Stimulated activated CD4-positive, alpha-beta T cell treated with anti-CD3 and anti-CD28 coated beads, TNF-alpha, amount 100 ng/mL, for 24 hours (primary cell): ENCODE measurements at places on chromosomes 3 and 15.

GRCh38 chr3:56725175-56725574, 42.1 kb upstream of the TASOR start:
- DNase-seq, result peak; percentile 27

DNA sequence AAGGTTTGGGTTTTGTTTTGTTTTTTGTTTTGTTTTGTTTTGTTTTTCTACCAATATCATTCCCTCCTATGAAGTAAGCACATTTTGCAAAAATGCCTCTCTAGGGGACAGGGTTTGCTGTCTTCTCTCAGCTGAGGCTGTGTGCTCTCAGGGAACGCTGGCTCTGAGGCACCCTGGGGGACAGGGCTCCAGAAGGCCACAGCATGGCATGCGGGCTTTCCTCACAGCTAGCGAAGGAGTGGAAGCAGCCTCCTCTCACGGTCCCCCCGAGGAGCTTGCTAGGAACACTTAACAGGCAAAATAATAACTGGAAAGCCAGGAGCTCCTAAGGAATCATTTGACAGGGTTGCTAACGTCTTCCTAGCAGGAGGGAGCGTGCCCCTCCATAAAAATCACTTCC, 227.7 kb upstream of the ST8SIA2 start:
- DNase-seq, result no peak

- DNase-seq, result no peak
Measured at GRCh38 chr3:16407366-16407765, 106.1 kb downstream of the RFTN1 start.

- DNase-seq, result no peak
Measured at GRCh38 chr3:156688632-156689452, 14.5 kb downstream of the TIPARP start.

- no peak for DNase-seq
Measured at GRCh38 chr3:197261164-197261509, 37.3 kb downstream of the DLG1 start.

- DNase-seq, result no peak
Measured at GRCh38 chr15:90422936-90423335, 34.9 kb downstream of the IQGAP1 start.

DNA sequence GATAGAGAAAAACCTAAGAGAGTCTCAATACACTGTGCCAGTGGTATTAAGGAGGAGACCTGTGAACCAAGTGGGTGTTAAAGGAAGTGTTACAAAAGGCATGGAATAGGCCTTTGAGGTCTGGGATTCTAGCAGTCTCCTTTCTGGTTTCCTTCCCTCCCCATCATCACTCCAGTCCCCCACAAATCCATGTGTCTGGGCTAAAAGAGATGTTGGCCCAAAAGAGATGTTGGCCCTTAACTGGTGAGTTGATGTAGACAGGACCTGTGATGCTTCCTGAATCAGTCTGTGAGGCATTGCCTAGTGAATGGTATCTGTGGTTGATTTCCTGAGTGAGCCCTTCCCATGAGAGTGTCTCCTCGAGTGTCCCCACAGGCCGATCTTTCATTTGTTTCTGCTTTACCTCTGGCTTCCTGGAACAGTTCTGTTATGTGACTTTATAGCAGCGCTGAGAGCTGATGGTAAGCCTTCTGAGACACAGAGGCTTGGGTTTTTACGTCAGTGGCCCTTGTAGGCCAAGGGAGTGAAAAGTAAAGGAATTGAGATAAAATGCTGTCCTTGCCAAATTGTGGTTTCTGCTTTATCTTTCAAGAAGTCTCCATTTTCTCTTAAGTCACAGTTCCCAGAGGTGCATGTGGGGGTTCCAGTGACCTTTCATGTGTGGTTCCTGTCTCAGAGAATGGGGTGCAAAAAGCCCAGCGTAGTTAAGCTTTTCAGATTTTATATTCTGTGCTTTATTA, 87.8 kb downstream of the KLHL25 start:
- DNase-seq, result no peak

DNA sequence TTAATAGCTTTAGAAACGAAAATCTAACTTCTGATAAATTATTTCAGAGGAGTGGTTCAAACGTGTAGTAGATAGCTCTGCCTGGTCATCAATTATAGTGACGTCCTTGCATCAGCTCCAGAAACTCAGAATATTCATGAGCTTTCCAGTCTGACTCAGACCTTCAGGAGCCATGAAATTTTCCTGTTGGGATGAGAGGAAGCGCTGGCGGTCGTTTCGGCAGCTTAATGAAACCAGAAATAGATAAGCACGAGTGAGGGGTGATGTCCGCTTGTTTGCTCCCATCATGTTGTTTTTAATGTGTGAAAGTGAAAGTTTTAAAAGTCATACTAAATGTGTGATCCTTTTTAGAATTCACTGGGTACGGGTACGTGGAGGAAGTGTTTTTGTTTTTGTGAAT, 141.1 kb downstream of the PGPEP1L start:
- no peak for DNase-seq

DNA sequence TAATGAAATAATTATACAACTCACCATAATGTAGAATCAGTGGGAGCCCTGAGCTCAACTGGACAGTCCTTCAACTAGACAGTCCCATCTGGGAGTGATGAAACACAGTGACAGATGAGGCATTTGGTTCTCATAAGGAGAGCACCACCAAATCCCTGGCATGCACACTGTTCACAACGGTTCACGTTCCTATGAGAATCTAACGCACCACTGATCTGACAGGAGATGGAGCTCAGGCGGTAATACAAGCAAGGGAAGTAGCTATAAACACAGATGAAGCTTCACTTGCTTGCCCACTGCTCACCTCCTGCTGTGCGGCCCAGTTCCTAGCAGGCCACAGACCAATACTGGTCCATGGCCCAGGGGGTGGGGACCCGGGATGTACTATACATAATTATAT, 17.0 kb downstream of the PRKAR2A start:
- DNase-seq, result no peak

DNA sequence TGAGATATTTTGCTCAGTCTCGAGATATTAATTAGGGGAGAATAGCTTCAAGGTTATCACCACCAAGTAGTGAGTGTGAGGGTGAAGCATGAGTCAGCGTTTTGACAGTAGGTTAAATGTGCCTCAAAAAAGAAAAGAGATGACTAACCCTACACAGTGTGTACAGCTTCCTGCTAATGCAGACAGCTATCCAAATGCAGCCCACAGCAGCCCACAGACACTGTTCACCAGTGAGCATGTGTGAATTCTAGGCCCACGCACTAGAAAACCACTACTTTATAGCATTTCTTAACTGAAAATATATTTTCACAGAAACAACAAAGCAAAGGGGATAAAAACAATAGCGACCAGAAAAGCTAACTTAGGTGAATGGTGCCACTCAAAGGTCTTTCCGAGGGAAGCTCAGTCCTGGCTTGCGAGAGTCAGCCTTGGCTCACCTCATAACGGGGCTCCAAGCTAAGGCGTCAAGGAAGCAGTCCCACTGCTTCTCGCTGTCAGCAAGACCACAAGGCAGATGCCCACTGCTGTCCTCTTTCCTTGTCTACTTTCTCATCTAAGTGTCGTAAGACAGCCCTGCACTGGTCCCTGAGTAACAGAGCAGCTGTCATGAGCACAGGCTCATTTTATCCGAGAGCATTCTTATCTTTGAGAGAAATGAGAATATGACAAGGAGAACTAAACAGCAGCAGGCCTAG, 47.6 kb downstream of the TXNRD3 start:
- no peak for DNase-seq

- no peak for DNase-seq
Measured at GRCh38 chr3:154356009-154356408, 31.7 kb upstream of the DHX36 start.

DNA sequence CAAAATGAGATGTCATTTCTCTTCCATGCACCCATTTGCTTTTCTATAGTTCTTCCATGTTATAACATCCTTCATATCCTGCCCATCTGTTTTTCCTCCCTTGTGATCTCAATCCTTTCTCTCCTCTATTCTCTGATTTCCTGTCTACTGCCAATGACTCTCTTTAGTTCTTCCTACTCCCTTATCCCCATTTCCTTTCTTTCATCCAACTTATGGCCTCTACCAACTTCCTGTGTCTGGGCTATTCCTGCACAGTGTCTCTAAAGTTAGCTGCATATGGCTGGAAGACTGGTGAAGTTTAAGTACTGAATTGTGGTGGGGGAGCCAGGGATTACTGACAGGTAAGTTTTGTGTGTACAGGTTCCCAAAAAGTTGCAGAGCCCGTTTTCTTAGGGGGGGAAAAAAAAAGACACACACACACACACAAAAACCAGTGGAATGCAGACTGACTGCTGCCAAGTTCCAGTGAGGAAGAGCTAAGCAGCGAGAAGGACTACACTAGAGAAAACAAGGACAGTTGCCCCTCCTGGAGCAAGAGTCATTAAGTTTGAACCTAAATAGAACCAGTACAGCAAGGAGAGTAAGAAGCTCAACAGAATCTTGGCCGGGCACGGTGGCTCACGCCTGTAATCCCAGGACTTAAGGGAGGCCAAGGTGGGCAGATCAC, 28.8 kb downstream of the XRN1 start:
- DNase-seq, result no peak

DNA sequence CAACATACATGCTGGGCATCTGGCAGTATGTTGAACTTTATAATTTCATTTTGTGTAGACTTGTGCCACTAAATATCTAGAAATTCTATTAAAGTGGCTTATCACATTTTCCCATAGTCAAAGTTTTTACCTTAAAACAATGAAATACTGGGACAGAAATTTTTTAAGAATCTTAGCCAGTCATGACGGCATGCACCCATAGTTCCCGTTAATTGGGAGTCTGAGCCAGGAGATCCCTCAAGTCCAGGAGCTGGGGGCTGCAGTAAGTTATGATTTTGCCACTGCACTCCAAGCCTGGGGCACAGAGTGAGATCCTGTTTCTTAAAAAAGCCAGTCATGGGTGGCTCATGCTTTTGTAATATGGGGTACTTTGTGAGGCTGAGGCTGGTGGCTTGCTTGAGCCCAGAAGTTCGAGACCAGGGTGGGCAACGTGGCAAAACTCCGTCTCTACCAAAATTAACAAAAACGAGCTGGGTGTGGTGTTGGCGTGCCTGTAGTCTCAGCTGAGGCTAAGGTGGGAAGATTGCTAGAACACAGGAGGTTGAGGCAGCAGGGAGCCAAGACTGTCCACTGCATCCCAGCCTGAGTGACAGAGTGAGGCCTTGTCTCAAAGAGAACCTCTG, 3.1 kb downstream of the RPSA start:
- no peak for DNase-seq

GRCh38 chr15:89034305-89034704, 54.0 kb upstream of the ABHD2 start:
- DNase-seq, result no peak

DNA sequence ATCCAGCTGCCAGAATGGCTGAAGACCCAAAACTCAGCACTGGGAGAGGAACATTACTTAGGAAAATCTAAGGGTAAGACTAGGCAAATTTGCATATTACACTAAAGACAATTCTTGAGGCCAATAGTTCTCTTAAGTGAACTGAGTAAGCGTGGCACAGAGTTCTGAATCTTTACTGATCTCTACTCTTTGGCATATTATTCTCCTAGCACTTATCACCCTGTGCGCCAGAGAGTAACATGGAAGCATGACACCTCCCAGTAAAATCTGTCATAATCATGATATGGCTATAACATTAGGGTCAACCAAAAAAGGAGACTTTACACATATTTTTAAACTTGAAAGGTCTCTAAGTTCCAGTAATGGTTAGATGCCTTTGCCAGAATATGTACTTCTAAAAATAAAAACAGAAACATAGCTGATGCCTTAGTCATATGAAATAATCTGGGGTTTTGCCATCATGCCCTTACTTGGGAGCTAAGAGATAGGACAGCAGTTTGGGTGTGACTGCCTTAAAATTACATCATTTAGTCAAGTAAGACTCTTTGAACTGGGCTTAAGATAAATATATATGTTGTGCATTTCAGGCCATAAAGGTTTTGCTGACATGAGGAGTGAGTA, 290.5 kb downstream of the PLCL2 start:
- DNase-seq, result no peak

GRCh38 chr3:186824430-186825139, 17.9 kb upstream of the ADIPOQ start:
- DNase-seq, result no peak

- DNase-seq, result no peak
Measured at GRCh38 chr3:143510601-143511000, 337.7 kb downstream of the SLC9A9 start.

- DNase-seq, result no peak
Measured at GRCh38 chr3:88574146-88574545, 424.4 kb downstream of the C3orf38 start.

DNA sequence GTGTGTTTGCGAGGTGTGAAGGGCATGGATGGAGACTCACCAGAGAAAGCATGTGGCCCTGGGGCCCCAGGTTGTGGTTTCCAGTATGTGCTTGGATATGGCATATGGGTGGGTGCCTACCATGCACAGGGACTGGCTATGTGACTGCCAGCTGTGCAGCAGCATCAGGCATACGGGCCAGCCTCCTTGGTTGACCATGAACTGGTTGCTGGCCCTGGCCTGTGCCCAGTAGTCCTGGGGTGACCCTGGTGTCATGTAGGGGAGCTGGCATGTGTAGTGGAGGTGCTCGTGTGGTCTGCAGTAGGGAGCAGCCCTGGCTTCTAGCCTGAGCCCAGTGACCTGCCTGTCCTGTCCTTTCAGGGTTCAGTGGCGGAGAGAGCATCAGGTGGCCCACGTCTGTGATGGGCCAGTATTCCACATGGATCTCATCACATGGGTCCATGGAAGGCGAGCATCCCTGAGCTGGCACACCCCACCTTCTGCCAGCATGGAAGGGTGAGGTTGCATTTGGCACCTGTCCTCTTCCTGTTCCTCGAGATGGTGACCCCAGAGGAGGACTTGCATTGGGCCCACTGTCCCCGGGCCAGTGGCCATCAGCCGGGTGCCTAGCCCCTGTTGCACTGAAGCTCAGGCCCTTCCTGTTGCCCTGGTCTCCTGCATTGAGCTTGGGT, 228.9 kb downstream of the SNRPN start:
- DNase-seq, result no peak

- no peak for DNase-seq
Measured at GRCh38 chr3:23741036-23741706, 64.6 kb upstream of the UBE2E1 start.
